ENCODE measurements at places on chromosomes 7 and 10. TPM values are rescaled to one million over a fixed set of nuclear protein-coding genes. Genes with fewer than 3 reads are reported as not detected.

Gene GOLGA7B
- total RNA-seq = 8.2 TPM

Gene VSTM4
- total RNA-seq = 0.06 TPM

- ATAC-seq = no peak
Observed at GRCh38 chr7:80732630-80733029, 94.2 kb downstream of the CD36 start.

DNA sequence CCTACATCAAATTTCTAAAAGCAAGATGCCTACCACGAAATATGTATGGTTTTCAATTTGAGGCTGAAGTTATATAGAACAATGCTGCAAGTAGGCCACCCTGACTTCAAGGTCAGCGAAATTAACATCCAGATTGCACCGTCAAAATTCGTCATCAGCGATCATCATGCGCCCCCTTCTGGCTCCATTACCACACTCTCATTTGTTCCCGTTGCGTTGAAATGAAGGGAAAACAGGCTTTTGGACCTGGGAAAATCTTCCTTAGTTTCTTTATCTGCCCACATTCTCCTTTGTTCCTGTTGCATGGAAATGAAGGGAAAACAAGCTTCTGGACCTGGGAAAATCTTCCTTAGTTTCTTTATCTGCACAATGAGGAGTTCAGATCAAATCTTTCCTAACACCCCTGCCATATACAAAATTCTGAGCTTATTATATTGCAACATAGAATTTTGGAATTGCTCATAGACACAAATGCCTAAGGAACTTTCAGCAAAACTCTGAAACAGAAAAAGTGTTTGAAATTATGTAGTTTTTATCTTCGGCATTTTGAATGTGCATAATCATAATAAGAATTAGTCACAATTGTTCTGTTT is 98.2 kb upstream of the PRKCQ start:
- ATAC-seq = peak; percentile 76
